Activated CD4-positive, alpha-beta T cell treated with anti-CD3 and anti-CD28 coated beads for 24 hours (primary cell): ENCODE measurements at places on chromosomes 12 and 14.

GRCh38 chr12:66602483-66603143, 76.3 kb downstream of the GRIP1 start:
- DNase-seq, result no peak

GRCh38 chr12:9685915-9686314, 16.4 kb downstream of the CLEC2D start:
- no peak for DNase-seq

- no peak for DNase-seq
Measured at GRCh38 chr12:3464561-3464960, 26.4 kb upstream of the PRMT8 start.

GRCh38 chr12:47832263-47832933, 12.7 kb upstream of the HDAC7 start:
- DNase-seq, result peak; percentile 72

GRCh38 chr12:54229624-54230212, 40.9 kb upstream of the SMUG1 start:
- no peak for DNase-seq

GRCh38 chr14:67919259-67920032, 99.9 kb downstream of the RAD51B start:
- no peak for DNase-seq

DNA sequence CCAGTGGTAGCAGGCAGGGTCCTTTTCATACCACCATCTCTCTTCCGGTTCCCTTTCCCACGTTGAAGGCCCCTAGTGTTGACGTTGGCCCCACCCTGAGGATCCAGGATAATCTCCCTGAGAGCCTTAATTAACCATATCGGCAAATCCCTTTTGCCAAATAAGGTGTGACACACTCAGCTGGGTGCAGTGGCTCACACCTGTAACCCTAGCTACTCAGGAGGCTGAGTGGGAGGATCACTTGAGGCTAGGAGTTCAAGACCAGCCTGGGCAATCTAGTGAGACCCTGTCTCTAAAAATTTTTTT, 2.8 kb upstream of the TMEM119 start:
- DNase-seq, result no peak

DNA sequence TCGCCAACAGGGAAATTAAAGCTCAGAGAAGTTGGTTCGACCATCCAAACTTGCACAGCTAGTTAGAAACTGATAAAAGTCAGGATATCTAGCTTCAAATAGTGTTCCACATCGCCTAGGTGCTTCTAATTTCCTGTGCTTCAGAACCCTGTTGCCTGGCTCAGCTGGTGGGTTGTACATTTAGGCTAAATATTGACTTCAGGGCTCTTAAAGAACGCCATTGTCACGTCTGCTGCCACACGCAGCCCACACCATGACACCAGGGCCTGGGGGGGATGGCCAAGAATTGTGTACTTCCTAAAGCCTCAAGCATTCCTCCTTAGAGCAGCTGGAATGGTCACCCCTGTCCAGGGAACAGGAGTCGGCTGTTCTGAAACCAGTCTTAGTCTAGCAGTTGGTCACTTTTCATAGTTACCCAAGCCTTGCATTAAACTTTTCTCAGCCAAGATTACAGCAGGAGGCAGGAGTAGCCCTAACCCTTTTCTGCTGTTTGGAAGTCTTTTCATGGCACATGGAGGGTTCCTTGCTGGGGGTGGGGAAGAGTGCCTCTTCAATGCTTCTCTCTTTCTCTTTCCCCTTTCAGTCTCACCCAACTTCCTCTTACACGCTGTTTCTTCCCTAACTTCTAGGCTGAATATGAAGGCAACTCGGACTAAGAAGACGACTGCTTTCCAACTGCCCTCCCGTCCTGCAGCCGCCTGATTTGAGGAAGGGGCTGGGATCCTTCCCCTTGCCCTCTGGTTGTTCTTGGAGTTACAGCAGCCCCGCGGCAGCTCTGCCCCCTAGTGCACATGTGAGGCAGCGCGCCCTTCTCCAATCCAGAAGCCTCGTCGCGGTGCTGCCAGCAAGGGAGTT, 17.1 kb downstream of the FOS start:
- peak; percentile 63 for DNase-seq

DNA sequence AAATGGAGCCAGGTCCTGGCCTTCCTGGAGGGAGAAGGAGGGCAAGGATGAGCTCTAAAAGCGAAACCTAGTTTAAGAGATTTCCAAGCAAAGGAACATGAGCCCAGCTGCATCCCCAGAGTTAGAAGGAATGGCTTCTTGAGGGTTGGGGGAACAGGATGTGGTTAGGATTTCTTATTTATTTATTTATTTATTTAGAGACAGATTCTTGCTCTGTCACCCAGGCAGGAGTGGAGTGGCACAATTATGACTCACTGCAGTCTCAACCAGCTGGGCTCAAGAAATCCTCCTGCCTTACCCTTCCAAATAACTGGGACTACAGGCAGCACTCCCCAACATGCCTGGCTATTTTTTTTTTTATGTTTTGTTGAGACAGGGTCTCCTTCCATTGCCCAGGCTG, 25.3 kb upstream of the TMEM106C start:
- DNase-seq, result no peak

GRCh38 chr12:101527682-101528081, 52.5 kb downstream of the SPIC start:
- no peak for DNase-seq

- no peak for DNase-seq
Measured at GRCh38 chr12:95815632-95816212, 25.2 kb upstream of the NTN4 start.

- no peak for DNase-seq
Measured at GRCh38 chr12:55771736-55772135, 28.8 kb downstream of the GDF11 start.

DNA sequence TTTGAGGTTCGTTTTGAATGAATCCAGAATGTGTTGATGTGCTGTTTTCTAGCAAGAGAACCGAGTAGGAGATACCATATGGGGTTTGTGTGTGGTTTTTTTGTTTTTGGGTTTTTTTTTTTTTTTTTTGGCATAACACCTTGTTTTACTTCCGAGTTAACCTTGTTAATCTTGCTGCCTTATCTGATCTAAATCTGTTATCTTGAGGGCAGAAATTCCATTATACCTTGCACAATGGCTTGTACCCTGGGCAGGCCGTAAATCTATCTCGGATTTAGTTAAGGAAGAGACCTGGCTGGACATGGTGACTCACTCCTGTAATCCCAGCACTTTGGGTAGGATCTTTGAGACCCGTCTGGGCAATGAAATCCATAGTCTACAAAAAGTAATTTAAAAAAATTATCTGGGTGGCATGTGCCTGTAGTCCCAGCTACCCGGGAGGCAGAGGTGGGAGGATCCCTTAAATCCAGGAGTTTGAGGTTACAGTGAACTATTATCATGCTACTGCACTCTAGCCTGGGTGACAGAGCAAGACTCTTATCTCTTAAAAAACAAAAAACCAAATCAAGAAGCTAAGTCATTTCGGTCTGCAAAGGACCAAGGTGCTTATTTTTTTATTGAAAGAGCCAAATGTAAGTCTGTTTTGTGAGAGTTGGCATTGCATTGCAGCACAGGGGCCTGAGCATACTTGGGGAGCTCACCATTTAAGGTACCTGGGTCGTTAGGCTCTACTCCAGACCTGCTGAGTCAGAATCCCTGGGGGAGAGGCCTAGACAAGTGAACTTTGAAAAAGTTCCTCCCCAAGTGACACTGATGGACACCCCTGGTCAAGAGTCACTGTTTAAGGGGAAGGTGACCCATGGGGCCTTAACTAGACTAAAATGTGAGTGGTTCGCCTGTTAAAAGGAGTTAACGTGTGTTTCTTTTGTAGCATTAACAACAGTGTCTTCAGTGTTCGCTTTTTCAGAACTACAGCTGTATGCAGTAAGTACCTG, 6.7 kb downstream of the DLST start:
- no peak for DNase-seq

GRCh38 chr14:78153064-78153341, 17.2 kb upstream of the NRXN3 start:
- DNase-seq, result no peak

DNA sequence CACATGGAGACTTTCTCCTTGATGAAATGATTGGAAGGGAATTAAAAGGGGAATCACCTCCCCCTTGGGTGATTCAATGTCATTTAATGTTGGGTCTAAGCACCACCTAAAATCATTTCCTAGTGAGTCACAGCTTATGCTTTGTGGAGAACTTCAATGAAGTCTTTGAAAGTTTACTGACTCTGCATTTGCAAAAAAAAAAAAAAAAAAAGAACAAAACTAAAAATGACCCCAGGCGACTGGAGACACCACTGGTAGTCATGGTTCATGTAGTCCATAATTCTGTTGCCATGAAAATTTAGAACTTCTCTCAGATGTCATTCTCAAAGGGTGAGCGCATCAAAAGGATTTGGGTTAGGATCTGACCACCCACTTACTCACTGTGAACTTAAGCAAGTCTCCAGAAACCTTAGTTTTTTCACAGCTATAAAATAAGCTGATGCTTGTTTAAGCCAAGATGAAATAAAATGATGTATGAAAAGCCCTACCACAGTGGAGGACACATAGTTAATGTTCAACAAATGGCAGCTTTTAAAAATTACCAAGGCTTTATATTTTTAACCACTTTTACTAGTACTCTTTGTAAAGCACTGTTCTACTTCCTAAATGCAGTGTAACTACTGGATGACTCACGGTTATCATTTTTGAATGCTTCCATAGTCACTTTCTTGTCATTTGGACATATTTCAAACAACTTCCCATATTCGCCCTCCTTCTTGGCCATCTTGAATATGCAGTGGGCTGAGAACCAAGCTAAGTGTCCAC, 18.1 kb upstream of the KSR2 start:
- DNase-seq, result no peak
